ENCODE measurements at places on chromosomes 5 and 9. TPM values are rescaled to one million over a fixed set of nuclear protein-coding genes. Genes with fewer than 3 reads are reported as not detected.

DNA sequence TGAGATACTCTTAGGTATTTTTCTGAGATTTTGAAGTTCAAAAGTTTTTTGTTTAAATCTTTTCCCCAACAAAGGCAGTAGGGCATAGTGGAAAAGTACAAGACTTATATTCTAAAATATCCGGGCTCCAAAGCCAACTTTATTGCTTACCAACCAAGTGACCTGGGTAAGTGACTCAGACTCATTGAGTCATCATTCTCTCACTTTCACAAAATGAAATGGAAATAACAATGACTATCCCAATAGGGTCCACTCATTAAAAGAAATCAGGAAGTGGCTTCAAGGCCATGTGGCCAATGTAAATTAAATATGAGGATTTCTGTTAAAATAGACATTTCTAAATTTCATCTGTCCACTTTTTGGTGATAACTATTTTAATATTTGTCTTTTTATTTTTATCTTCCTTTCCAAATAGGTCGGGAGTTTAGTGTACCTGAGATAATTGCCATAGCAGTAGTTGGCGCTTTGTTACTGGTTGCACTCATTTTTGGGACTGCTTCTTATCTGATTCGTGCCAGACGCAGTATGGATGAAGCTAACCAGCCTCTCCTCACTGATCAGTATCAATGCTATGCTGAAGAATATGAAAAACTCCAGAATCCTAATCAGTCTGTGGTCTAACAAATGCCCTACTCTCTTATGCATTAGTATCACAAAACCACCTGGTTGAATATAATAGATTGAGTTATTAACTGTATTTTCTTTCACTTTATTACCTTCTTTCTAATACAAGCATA is 15.5 kb downstream of the TYRP1 start:
- DNase-seq: no peak

DNA sequence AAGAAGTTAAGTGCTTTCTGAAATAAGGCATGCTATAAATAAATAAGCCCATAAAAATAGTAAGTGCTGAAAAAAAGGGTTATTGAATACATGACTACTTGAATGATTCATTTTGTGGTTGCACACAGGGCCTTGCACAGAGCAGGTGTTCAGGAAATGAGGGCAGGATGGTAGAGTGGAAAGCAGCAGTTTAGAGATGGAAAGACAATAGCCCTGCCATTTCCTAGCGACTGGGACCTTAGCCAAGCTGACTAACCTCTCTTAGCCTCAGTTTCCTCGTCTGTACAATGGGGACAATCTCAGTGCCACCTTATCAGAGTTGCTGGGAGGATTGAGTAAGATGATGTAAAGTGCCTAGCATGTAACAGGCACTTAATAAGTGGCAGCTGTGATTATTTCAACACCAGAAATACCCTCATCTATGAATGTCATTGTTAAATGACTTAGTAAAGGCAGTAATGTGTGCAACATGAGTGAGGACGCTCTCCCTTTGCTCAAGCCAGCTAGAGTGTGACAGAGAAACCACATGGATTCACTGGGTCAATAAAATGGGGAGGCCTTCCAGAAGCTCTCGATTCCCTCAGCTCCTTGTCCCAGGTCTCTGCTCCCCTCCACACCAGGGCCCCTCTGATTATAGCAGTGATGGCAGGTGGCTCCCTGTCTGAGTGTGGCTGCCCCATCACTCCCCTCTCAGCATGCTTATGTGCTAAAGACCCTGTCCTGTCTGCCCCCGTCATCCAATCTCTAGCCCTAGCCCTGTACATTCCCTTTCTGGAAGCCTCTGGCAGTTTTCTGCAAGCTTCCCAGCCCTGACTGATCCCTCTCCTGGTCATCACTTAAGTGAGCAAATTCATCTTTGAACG is 16.0 kb upstream of the PHF19 start:
- DNase-seq: no peak

DNA sequence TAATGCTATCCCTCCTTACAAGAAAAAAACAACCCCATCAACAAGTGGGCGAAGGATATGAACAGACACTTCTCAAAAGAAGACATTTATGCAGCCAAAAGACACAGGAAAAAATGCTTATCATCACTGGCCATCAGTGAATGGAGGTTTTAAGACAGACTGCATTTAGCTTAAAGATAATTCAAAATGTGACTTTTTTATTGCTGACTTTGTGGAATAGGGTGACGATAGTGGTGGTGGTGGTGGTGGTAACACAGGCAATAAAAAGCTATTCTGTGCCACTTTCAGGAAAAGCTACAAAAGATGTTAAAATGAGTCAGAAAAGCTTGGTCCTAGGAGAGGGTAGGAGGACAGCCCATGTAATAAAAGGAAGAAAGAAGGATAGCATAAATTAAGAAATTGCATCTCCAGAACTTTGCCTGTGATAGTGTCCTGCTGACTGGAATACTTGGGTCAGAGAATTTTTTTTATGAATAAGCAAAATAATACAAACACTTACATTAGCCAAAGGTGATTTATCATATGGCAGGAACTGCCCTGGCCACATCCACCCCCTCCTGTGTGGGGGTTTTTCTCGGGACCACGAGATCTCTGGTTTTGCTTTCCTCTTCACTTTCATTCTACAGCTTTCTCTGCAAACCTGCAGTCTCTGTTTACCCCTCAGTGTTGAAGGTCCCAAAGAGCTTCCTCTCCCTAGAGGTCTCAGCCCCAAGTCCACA is 186.7 kb downstream of the DRD1 start:
- no peak for DNase-seq

- no peak for DNase-seq
Measured at GRCh38 chr5:1297243-1297642, 2.4 kb upstream of the TERT start.

DNA sequence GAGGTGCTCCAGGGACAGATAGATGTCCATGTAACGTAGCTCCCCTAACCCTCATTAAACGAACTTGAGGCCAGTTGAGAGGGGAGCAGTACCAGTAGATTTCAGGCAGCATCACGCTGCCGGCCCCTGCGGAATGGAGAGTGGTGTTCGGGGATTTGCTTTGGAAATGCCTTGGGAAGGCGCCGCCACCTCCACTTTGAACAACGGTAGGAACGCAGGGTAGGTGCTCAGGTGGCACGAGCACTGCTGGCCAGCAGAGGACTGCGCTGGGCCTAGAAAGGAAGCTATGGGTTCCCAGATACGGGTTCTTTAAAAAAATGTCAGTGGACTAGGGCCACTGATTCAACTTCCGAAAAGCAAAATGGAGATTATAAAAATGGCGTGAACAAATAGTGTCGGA is 271.8 kb downstream of the FANCC start:
- DNase-seq: no peak

- no peak for DNase-seq
Measured at GRCh38 chr5:36414869-36415282, 113.2 kb upstream of the RANBP3L start.

DNA sequence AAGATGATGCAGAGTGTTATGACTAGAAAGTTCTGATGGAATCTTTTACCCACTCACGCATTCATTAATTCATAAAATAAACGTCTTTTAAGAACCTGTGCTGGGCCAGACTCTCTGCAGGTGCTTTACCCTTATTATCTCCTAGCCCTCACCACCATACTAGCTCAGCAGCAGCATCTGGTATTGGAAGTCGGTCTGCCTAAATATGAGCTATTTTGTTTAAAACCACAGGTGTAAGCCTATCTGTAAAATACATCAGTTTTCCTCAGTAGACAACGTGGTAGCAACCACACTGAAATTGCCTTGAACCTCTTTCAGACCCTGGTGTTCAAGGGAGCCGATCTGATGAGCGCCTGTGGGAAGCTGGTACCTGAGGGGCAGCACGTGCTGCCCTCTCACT is 69.4 kb downstream of the PPIC start:
- DNase-seq: no peak

- DNase-seq: no peak
Measured at GRCh38 chr9:5566054-5566618, 55.8 kb downstream of the PDCD1LG2 start.

DNA sequence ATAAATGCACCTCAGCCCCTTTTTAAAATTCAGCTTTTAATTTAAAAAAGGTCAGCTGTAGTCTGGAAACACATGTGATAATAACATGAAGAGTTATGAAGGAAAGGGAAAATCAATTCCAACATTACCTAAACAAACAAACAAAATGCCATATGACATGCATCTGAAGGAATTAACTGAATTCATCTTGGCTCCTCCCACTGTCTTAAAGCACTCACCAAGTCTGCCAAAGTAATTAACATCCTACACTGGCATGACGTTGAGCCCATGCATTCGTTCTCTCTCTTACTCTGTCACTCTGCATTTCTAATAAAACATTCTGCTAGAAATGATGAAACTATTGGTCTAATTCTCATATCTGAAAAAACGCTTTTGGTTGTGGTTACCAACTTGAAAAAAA is 37.7 kb downstream of the TSSK1B start:
- no peak for DNase-seq

DNA sequence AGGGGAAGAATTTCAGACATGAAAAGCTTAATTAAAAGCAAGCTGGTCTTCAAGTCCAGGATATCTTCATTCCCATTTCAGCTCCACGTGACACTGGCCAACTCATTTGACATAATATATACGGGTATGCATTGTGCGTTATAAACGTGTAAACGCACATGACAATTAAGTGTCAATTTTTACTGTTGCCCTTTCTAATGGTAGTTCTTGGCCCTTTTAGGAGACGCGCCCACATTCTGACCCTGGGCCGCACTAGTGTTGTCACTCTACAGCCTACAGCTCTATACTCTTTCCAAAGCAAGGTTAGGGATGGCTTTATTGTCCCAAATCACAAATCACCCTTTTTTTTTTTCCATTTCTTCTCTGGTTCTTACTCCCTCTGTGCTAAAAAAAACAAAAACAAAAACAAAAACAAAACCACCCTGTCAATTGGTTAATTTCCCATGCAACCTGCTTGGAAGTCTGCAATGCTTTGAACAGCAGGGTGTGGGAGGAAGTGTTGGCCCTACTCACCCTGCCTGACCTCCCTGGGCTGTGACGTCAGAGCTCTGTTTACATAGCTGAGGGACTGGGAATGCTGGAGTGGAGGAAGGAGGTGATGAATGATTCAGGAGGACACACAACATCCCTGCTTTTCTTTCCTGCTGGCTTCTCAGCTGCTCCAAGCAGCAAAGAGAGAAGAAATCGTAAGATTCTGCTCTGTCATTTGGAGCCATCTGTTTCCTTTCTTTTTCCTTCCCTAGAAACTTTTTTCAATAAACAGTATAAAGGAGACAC is 19.3 kb downstream of the RFK start:
- DNase-seq: no peak

DNA sequence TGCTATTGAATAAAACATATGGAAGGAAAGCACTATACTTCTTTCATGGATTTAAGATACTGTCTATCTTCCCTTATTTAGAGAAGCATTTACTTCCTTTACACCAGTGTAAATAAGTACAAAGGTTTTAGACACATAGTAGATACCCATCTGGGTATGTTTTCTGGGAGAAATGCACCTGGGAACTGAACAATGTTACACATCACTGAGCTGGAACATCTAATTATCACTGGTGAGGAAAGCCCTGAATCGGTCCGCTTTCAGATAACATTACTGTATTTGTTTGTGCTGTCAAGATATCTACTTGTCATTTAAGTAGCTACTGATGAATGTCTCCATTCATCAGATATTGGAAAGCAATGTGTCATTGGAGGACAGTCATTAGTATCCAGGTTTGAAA is 964.7 kb upstream of the PTPRD start:
- DNase-seq: no peak

Gene BTNL8
- 0.42 TPM for polyA plus RNA-seq

Gene RARS1
- 16.2 TPM for polyA plus RNA-seq

Gene ABO
- polyA plus RNA-seq: 0.03 TPM

All from H1 (cell line).